ENCODE measurements at places on chromosomes 5 and 9.

DNA sequence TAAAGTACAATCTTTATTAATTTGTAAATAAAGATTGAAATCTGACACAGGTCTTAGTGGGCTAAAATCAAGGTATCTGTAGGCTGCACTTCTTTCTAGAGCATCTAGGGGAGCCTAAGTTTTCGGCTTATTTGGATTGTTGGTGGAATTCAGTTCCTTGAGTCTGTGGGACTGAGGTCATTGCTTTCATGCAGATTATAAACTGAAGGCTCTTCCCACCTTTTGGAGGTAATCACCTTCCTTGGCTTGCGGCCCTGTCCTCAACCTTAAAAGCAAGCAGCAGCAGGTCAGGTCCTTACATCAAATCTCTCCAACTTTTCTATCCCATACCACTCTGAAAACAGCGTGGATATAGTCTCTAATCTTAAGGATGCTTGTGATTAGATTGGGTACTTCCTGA, 25.9 kb downstream of the MAT2B start:
- no peak overlapping the region for H3K4me3 ChIP-seq
- no peak for DNase-seq
- no peaks in the 10 kb centered on the region for H3K27me3 ChIP-seq
- no peaks in the 10 kb centered on the region for H3K36me3 ChIP-seq

GRCh38 chr5:157574456-157575380, 857 bp downstream of the ADAM19 start:
- H3K4me1 ChIP-seq = peaks cover 13% of the 10 kb centered on the region
- peak overlapping the region; percentile 73 for H3K4me3 ChIP-seq
- H3K27ac ChIP-seq = no peak overlapping the region
- no peaks in the 10 kb centered on the region for H3K27me3 ChIP-seq
- DNase-seq = peak; percentile 36

DNA sequence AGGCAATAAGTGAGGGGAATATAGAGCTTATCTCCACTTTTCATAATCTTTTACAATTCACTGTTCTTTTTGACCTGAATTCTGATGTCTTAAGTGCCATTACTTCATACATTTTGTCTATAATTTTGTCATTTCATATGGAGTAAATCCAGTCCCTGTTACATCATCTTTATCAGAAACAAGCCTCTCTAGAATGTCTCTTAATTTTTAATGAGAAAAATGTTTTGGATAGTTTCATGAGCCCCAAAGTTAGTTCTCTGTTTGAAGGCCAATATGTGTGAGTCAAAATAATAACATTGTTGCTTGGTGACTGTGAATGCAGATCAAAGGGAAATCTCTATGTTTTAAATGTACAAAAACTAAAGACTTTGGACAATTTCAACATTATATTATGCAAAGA, 329.6 kb upstream of the ARRDC3 start:
- no peak overlapping the region for H3K27ac ChIP-seq
- no peak for DNase-seq
- H3K4me3 ChIP-seq = no peak overlapping the region
- no peaks in the 10 kb centered on the region for H3K4me1 ChIP-seq
- H3K36me3 ChIP-seq = no peaks in the 10 kb centered on the region

GRCh38 chr5:887947-888637, 4.5 kb downstream of the BRD9 start:
- no peak overlapping the region for H3K27ac ChIP-seq
- H3K4me3 ChIP-seq = no peak overlapping the region
- H3K27me3 ChIP-seq = no peaks in the 10 kb centered on the region
- H3K36me3 ChIP-seq = peaks cover 61% of the 10 kb centered on the region
- no peak for DNase-seq

GRCh38 chr5:179747811-179748210, 15.2 kb downstream of the MAML1 start:
- peaks cover 52% of the 10 kb centered on the region for H3K36me3 ChIP-seq
- H3K4me3 ChIP-seq = no peak overlapping the region
- peaks cover 7% of the 10 kb centered on the region for H3K4me1 ChIP-seq
- no peak overlapping the region for H3K27ac ChIP-seq
- H3K27me3 ChIP-seq = no peaks in the 10 kb centered on the region
